Activated CD8-positive, alpha-beta memory T cell treated with anti-CD3 and anti-CD28 coated beads, Interleukin-2, amount 10 ng/mL, durations not matched to agents 7 days and 5 days (primary cell): ENCODE measurements at places on chromosomes 11 and 22. TPM values are rescaled to one million over a fixed set of nuclear protein-coding genes. Genes with fewer than 3 reads are reported as not detected.

Gene ALDH3B1
- total RNA-seq: not detected

Gene HORMAD2
- total RNA-seq: not detected

Gene MAPK8IP1
- total RNA-seq: 0.73 TPM

Gene SVIP
- 26.1 TPM for total RNA-seq

Gene KLHL22
- 31.7 TPM for total RNA-seq

Gene BCO2
- 2.3 TPM for total RNA-seq

Gene ASRGL1
- 3.7 TPM for total RNA-seq

Gene PANX3
- not detected for total RNA-seq

Gene MS4A6E
- total RNA-seq: not detected

Gene C11orf58
- 135 TPM for total RNA-seq

Gene CYP2D6
- 2.3 TPM for total RNA-seq

Gene ZNF215
- total RNA-seq: 1.1 TPM

Gene USP2
- 0.28 TPM for total RNA-seq

Gene DCHS1
- total RNA-seq: 0.14 TPM

Gene OR6A2
- total RNA-seq: not detected
